ENCODE measurements at places on chromosomes 7 and 10. TPM values are rescaled to one million over a fixed set of nuclear protein-coding genes. Genes with fewer than 3 reads are reported as not detected.

The ZNF487 gene
- 2.5 TPM for total RNA-seq

The LLCFC1 gene
- total RNA-seq, result not detected

The GBX1 gene
- total RNA-seq, result not detected

The MOGAT3 gene
- total RNA-seq, result not detected

The NUTM2E gene
- total RNA-seq, result not detected

The SRGN gene
- 311 TPM for total RNA-seq

The CUZD1 gene
- 1.1 TPM for total RNA-seq

The CLCN1 gene
- total RNA-seq, result not detected

All from bladder microvascular endothelial cell (primary cell).